NCI-H526 (cell line): ENCODE measurements at places on chromosomes 3 and 15.

DNA sequence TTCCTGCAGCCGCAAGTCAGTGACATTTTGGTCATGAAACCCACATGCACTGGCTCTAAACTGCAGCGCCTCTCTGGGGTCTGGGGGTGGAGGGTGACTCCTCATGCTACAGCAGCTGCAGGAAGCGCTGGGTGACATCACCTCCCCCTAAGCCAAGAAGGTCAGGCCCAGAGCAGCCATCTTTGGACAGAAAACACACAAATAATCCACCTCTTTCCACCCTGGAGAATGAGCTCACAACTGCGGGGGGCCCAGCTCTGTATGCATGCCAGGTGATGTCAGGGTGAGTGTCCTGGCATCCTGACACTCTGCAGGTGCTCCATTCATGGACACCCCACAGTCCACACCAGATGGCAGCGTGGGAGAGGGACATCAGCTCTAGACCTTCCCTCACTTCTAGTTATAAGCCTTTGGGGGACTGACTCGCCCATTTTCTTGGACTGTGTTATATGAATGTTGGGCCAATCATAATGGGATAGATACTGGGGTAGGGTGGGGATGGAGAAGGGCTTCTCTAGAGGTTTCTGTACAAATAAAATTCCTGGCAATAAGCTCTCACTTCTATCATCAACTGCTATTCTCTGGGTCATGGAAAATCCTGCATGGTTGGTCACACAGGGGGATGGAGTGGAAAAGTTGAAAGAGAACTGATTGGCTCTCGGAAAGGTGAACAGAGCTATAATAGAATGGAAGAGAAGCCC, 70.7 kb upstream of the THBS1 start:
- DNase-seq: no peak

GRCh38 chr15:60660290-60661051, 181.5 kb upstream of the ICE2 start:
- DNase-seq: no peak

DNA sequence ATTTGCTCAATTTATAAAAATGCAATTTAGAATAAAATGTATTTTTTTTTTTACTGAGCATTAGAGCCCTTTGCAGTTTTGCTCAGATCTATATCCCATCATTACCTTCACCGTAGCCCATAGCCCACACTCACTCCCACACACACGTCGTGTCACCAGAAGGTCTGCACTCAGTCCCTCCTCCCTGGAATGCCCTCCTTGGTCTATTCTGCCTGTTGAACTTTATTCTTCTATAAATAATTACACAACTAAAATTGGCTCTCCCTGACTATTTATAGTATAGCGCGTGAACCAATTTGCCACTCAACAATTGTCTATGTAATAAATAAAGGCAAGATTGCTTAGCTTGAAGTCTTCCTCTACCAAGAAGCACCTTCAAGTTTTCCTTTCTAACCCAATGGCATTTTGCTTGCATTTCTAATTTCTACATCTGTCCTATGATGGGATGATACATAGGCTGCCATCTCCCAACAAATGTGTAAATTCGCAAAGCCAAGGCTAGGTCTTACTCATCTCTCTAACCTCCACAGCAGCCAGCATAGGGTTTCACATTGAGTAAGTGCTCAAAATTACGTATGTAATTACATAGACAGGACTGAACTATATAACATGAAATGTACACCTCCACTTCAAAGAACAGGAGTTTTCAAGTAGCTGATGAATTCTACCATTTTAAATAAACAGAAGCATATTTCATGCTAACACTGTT, 172.0 kb upstream of the HES1 start:
- DNase-seq: no peak

DNA sequence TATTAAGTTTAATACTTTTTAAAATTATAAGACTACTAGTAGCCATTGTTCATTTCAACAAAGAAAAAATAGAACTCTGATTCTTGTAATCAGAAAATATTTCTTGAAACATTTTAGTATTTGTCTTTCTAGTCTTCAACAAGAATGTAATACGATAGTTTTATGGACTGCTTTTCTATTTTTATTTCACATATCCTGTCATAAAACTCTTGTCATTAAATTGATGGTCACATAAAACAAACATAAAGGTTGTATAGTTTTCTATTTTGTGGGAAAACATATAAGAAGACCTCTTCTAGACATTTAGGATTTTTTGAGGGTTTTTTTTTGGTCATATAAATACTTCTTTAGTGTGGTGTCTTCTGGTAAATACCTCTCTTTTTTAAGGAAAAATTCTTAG, 62.4 kb downstream of the ATP2C1 start:
- DNase-seq: no peak

DNA sequence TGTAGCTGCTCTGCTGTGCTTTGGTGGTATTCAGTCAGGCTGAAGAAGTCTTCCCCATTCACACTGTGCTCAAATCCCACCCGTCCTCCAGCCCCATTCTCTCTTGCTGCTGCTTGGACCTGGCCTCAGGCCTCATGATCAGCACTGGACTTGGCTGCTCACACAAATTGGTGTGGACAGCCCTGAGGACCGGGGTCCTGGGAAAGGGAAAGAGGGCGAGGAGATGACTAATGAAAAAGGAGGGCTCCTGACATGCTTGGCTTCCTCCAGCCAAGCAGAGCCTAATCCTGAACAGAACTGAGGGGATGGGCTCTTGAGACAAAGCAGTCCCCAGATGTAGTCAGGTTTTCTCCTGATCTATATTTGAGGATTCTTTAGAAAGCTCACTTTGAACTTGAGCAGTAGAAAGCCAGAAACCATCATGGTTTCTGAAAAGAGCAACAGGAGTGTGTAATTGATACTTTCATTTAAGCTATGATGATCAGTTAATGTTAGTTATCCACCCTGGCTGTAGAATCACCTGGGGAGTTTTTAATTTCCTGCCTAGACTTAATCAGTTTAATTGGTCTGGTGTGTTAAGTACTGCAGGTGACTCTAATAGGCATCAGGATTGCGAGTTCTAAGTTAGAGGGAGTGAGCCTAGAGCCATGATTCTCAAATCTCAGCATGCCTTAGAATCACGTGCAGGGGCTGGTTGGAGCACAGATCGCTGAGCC, 79.4 kb upstream of the THBS1 start:
- no peak for DNase-seq

DNA sequence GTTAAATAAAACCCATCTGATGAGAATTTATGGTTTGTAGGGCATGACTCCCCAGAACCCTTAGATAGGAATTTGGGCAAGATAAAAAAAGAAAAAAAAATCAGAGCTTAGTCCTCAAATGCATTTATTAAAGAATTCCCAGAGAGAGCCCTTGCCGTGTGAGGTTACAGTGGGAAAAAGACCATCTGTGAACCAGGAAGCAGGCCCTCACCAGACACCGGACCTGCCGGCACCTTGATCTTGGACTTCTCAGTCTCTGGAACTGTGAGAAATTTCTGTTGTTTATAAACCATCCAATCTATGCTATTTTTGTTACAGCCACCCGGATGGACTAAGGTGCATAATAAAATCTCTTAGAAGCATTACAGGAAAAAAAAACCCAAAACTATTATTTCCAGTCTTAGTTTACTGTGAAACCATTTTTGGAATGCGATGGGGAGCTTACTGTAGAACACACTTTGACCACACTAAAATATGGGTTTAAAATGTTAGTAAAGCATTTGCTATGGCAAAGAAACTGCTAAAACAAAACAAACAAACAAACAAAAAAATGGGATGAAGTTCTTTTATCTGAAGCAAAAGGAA, 72.2 kb downstream of the LEKR1 start:
- no peak for DNase-seq

DNA sequence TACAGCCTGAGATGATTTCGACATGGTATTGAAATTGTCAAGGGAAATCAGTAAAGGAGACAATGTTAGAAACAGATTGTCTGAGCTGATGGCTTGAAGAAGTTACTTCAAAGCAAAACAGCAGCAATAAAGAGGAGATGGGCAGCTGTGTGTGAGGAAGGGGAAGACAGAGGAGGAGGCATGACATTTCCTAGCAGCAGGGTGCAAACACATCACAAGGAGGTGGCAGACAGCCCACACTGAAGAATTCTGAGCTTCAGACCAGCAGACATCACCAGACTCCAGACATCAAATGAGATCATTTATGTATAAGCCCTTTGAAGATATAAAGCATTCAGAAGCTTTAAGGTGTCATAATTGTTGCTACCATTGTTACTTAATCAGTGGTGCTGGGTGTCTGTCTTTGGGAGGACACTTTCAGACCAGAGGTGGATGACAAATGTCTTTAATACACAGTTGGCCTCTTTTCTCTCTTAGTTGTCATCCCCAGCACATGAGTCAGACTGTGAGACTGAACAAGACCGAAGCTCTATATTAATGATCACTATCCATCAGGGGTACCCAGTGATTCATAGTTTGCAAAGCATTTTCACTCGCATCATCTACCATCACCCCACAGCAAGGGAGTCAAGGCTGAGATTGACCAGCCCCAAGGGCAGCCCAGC, 203.9 kb downstream of the MINAR1 start:
- DNase-seq: no peak

DNA sequence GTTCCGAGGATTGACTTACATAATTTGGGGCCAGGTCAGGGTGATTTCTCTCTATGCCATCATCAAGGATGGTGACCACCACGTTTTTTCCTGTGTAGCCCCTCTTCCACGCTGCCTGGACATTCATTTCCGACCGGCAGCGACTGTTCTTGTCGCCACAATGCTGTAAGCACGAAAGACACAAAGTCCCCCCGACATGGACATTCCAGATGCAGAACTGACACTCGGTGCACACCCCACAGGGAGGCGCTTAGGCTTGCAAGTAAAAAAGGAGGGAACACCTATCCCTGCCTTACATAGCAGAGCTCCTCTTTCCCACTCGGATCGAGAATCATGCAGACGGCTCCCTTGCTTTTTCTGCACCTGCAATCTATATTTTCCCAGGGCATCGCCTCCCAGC, 58.2 kb downstream of the PCSK6 start:
- DNase-seq: peak; percentile 37

- no peak for DNase-seq
Measured at GRCh38 chr15:96896766-96897165, 566.3 kb downstream of the NR2F2 start.

DNA sequence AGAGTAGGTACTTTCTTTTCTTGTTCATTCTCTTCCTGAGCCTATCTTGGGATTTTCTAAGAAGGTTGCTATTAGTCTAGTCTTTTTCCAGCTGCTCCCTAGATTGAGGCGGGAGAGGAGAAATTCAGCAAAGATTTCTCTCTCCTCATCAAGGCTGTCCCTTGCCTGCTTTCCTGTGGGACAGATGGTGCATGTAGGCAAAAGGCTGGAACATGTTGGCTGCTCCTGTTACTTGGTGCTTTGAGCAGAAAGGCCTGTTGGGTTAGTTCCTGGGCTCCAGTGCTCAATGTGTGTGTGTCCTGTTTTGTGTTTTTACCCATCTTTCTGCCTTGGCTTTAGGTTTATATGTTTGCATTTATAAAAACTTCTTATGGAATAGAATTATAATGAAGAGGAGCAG, 9.1 kb upstream of the SNRPN start:
- no peak for DNase-seq

DNA sequence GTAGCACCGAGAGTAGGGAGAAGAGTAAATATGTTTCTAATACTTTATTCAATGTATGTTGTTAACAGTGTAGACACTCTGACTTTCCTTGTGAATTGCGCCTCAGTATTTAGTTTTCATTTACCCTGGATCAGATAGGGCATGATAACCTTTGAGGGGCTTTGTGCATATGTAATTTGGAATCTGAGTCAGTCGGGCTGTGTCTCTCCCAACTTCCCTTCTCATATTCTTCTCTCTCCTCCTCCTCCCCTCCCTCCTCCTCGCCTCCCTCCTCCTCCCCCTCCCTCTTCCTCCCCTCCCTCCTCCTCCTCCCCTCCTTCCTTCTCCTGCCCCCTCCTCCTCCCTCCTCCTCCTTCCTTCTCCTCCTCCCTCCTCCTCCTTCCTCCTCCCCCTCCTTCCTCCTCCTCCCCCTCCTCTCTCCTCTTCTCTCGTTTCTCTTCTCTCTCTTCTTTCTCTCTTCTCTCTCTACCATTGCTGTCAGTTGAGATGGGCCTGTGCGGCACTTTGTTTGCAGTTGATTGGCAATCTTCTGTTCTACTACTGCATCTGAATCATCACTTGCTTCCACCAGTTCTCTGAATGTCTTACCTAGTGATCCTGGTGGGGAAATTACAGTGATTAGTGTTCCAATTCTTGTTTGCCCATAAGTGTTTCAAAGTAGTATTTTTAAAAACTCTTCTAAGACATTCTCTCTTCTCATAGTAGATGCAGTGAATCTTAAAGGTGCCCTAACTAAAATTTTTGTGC, 162.3 kb downstream of the PGPEP1L start:
- no peak for DNase-seq

GRCh38 chr3:185778094-185778493, 46.7 kb downstream of the IGF2BP2 start:
- DNase-seq: no peak

DNA sequence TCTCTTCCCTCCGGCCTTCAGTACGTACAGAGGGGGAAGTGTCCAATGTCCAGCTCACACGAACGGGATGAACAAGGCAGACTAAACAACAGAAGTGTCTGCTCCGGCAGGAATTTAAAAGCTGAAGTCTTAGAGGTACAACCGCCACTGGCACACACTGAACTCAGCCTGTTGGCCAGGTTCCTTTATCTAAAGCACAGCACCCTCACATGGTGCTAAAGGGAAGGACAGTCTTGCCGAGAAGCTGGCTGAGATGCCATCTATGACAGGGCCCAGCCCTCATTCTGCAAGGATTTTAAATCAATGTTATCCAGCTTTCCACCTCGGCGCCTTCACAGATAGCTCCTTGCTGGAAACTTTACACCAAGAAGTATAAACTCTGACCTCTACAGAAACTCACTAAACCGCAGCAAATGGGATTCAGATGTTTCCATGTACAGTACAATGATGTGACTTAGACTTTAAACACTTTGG, 2.8 kb downstream of the ADAMTS17 start:
- peak; percentile 61 for DNase-seq

DNA sequence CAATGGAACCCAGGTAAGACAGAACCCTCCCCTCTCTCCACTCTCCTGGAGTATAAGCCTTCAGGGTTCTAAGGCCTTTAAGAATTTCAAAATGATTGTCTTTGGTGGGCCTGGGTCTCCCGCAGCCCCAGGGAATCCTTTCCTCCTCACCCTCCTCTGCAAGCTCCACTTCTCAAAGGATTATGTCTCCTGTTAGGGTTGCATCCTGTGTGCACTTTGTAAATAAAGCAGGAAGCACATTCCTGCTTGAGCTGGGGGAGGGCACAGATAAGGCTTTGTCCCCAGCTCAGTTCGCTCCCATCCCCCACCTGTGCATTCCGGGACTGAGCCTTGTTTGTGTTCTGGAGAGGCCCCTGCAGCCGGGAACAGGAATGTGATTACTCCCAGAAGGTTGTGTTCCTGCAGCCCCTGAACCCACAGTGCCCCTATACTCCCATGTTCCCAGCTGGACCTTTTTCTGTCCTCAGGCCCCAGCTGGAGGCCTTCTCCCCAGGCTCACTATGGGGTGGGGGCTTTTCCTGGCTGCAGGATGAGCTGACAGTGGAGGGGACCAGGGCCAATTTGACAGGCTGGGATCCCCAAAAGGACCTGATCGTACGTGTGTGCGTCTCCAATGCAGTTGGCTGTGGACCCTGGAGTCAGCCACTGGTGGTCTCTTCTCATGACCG, 9.5 kb downstream of the TYRO3 start:
- peak; percentile 12 for DNase-seq

- no peak for DNase-seq
Measured at GRCh38 chr15:70327856-70328678, 230.3 kb upstream of the TLE3 start.
